ENCODE measurements at places on chromosomes 4 and X.

GRCh38 chr4:125551466-125551865, 236.7 kb downstream of the FAT4 start:
- DNase-seq: no peak

GRCh38 chrX:134010690-134011089, 25.3 kb upstream of the GPC3 start:
- DNase-seq: no peak

GRCh38 chr4:141501931-141502330, 134.5 kb upstream of the IL15 start:
- no peak for DNase-seq

DNA sequence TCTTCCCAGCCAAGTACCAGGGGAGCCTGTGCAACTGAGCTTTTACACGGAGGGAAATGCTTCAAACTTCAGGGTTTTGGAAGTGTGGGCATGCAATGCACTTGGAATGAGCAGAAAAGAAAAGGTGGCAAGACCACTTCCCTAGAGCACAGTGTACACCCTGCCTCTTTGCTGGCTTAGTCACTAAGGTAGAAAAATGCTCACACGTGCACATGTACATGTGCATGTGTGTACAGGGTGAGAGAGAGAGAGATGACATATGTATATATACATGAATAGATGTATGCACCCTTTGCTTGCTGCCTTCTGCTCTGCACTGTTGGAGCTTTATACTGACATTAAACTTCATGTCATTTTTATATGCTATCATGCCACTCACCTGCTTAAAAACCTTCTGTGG, 7.9 kb upstream of the KLF3 start:
- DNase-seq: no peak

DNA sequence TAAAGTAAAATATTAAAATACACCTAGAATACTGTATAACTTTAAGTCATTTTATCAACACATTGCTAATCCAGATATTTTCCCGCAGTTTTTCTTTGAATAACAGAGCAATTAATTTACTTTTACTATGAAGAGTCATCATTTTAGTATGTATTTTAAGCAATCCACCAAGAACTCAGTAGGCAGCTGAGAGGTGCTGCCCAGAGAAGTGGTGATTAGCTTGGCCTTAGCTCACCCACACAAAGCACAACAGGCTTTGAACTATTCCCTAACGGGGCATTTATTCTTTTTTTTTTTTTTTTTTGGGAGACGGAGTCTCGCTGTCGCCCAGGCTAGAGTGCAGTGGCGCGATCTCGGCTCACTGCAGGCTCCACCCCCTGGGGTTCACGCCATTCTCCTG, 74.4 kb downstream of the CD38 start:
- no peak for DNase-seq

DNA sequence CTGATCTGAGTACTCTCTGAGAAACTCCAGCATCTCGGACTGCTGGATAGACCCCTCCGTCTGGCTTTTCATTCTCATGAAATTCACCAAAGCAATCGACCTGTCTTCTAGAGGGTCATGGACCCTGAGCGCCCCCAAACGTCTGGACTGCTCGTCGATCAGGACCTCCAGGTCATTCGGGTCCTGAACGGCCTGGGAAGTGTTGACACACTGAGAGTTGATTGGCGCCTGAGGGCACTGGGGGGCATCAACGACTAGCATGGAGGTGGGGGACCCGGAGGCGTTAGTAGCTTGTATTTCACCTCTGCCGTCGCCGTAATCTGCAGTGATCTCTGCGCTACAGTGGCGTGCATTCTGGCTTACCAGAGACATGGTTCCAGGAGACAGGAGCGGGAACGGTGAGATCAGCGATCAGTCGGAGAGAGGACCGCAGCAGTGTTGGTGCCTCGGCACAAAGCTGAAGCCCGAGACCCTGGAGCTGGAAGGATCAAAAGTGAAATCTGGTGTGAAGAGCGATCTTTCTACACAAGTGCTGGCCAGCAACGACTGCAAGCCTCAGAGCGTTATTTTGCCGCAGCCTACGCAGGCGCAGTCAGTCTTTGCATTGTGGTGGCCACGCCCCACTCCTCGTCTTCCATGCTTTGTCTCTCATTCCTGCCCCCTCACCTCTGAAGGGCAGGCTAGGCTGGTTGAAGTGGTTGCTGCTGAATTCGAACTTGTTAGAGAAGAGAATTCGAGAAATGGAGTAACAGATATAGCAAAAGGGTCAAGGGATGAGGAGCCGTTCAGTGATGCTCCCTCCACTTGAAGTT, at the start of gene MAGEE2:
TSS of gene MAGEE2 (minus strand) at position 575 of the 812 bp plus-strand sequence. CDS start at position 372, 203 bp downstream.
- no peak for DNase-seq

DNA sequence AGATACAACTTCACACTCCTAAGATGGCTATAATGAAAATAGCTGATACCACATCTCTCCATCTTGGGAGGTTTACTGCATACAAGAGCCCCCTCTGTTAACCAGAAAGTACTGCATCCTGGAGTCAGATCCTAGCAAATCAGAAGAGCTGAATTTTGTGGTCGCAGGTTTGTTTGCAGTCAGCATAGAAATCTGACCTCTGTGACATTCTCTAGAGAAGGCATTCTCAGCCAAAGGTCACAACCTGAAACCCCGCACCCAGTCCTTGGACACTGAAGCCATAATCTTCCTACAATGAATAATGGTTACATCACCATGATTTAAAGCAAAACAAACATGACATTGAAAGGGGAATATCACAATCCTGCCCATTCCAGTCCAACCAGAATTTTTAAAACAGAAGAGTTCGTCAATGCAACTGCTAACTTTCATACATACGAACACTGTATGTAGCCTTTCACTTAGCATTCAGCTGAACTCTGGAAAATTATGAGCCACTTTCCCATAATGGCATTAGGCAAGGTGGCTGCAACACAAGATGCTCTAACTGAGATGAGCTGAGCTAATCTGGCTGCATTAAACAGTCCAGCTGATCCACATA, 17.6 kb downstream of the HS6ST2 start:
- DNase-seq: no peak

DNA sequence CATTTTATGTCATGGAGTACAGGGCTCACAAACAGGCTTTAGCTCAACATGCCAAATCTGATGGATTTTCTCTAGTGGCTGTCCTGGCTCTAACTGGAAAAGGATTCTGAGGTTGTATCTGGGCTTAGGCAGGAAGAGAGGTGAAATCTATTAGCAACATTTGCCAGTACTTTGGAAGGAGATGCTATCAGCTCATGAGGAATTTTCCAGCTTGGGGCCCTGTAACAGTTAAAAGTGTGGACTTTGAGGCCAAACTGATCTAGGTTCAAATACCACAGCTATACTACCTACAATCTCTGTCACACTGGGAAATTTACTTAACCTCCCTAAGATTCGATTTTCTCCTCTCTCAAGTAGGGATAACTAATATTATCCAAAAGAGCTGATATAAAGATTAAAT, 119.0 kb upstream of the HCCS start:
- DNase-seq: no peak
